ENCODE measurements at places on chromosomes 1 and 21.

- no peak for DNase-seq
Measured at GRCh38 chr1:221916176-221916575, 174.3 kb upstream of the DUSP10 start.

DNA sequence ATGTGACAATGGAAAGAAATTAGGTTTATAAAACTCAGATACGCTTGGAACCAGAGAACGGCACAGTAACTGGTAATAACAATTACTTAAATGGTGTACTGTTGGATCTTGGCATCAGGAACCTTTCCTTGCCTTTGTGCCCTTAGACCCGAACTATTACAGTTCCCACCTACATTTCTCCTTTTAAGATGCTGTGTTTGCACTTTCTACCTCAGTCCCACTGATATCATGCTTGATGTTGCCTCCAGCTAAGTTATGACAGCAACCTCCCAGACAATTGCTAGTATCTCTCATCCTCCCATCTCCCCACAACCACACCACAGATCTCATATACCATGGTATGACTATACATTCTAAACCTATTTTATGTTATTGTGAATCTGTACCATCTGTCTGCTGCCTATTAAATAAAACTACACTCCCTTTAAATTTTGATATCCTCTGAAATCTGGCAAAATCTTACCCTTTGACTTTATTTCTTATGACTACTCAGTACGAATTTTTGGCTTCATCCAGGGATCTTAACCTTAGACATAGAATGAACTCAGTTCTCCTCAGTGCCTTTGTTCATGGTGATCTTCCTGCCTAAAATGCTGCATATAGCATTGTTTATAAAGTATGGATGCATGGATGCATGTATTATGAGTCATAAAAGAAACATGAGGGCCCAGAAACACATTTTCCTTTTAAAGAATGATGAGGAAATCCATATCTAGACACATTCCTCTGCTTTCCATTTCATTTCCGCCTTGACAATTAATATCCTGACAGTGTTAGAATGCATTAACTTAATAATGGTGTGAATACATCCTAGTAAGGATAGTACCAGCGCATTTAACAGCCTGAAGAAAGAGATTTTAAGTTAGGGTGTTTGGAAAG, 64.1 kb downstream of the LRRC8D start:
- DNase-seq = peak; percentile 70

DNA sequence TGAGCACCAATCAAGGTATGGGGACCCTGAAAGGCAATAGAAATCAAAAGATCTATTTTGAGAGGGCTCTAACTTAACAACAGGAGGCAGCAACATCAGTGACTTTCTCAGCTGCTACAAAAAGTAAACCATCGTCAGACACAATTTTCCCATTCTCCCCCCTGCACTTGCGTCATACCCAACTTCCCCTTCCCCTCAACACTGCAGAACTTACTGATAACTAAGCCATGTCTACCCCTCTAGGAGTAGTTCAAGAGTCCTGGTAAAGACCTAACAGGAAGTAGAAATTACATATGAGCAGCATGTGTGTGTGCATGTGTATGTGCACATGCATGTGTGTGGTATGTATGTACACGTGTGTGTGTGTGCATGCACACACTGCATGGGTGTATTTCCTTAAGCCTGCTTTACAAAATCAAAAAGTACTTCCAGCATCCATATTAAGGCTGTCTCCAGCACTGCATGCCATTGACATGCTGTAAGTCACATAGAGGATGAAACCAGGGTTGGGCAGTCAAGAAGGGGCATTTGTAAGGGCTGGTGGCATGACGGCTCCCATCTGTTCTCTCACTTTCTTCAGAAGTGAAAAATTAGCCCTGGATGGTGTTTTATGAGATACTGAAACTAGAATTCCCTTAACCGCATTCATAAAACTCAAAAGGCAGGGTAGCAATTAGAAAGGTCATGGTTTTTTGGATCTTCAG, 460.1 kb upstream of the RUNX1 start:
- DNase-seq = no peak

DNA sequence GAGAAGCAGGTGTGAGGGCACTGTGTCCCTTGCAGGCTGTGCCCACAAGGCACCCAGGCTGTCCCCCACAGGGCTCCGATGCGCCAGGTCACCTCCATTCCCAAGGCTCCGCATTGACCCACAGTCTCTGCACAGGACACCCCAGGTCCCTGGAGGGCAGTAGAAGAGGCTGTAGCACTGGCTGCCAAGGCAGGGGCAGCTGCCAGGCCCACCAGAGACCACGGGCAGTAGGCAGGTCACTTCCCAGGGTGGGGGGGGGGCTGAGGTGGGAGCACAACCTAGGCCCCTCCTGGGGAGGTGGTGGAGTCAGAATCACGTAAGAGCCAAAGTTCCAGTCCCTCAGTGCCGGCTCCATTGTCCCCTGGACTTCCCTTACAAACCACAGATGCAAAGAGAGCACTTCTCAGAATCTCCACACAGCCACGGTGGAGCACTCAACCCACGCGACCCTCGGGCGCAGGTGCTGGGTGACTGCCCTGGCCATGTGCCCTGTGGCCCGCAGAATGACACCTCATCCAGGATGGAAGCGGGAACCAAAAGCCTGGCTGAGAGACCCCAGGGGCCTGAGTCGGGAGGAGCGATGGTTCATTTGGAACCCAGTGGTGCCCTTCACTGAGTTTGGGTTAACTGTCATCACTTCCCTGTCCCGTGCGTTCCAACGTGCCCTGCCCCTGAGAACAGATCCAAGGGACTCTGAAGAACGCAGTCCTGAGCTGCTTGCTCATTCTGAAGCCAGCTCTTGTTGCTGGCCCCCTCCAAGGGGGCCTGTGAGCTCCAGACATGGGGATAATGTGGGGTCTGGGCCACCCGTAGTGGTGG, 69.7 kb upstream of the PDE9A start:
- no peak for DNase-seq

GRCh38 chr1:175118375-175119367, 51.0 kb downstream of the TNN start:
- no peak for DNase-seq

- peak; percentile 59 for DNase-seq
Measured at GRCh38 chr1:204258213-204259115, 44.7 kb upstream of the GOLT1A start.

DNA sequence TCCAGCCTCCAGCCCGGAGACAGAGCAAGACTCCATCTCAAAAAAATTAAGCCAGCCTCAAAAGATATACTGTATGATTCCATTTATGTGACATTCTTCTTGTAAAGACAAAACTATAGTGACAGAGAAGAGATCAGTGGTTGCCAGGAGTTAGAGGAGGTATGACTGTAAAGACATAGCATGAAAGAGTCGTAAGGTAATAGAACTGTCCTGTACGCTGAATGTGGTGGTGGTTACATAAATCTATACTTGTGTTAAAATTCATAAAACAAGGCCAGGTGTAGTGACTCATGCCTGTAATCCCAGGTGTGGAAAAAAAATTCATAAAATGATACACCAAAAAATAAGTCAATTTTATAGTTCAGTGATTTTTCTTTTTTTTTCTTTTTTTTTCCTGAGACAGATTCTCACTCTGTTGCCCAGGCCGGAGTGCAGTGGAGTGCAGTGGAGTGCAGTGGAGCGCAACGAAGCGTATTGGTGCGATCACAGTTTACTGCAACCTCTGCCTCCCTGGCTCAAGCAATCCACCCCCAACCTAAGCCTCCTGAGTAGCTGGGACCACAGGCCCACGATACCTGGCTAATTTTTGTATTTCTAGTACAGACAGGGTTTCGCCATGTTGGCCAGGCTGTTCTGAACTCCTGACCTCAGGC, 84.9 kb upstream of the CXADR start:
- no peak for DNase-seq

GRCh38 chr1:7616076-7616832, 154.8 kb upstream of the VAMP3 start:
- peak; percentile 49 for DNase-seq

DNA sequence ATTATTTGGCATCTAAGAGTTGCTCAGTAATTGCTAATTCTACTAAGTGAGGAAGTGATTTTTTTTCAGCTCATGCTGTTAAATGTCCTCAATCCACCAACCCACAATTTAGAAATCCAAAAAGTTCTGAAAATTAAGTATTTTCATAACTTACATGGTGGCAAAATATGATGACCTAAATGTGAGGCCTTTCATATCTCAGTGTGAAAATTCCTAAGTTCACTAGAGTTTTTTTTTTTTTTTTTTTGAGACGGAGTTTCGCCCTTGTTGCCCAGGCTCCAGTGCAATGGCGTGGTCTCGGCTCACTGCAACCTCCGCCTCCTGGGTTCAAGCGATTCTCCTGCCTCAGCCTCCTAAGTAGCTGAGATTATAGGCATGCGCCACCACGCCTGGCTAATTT, 5.6 kb downstream of the NUCKS1 start:
- DNase-seq = no peak

DNA sequence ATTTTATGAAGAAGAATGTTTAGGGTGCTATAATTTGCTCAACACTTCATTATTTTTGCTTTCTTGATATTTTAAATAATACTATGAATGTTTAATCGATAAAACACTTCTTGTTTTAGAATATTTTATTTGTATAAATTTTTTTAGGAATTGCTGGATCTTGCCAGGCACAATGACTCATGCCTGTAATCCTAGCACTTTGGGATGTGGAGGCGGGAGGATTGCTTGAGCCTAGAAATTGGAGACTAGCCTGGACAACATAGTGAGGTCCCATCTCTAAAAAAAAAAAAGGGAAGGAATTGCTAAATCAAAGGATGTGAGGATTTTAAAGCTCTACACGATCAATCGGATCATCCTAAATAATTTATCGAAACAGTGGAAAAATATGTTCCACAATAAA, 17.6 kb downstream of the RNF11 start:
- DNase-seq = peak; percentile 45

DNA sequence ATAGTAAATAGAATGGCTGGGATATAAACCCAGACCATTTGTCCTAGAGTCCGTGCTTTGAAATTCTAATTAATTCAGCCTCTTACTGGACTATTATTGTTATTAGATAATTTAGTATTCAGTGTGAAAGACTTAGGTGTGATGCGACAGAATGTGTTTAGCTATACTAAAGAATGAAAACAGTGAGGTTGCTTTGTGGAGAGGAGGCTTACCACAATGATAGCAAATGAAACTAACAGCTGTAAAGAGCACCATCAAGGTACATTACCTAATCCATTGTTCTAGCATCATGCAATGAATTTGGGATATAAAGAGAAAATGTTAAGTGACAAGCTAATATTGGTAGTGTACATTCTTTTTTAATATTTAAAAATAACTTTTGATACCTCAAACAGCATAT, 911.1 kb downstream of the KCNT2 start:
- no peak for DNase-seq

- no peak for DNase-seq
Measured at GRCh38 chr1:177525176-177525575, 354.4 kb downstream of the BRINP2 start.

GRCh38 chr1:19040010-19040680, 83.7 kb upstream of the IFFO2 start:
- DNase-seq = no peak

DNA sequence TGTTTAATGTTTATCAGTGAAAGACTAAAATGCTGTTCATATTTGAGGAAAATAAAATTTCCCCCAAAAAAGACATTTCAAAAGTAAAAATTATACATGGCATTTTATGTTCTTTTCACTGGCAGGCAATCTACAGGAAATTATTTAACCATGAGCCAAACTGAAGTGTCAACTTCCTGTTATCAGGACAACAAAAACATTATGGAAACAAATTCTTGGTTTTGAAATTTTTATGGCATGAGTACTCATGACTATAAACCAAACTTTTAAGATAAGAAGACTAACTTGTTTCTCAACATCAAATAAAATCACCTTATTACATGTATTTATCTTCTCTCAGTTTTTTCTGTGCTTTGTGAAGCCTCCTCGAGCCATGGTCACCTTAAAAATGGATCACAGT, 698.6 kb downstream of the LTN1 start:
- DNase-seq = peak; percentile 45

GRCh38 chr21:33518899-33519298, 23.0 kb downstream of the GART start:
- DNase-seq = no peak

- no peak for DNase-seq
Measured at GRCh38 chr1:69535490-69535889, 32.2 kb upstream of the LRRC7 start.

DNA sequence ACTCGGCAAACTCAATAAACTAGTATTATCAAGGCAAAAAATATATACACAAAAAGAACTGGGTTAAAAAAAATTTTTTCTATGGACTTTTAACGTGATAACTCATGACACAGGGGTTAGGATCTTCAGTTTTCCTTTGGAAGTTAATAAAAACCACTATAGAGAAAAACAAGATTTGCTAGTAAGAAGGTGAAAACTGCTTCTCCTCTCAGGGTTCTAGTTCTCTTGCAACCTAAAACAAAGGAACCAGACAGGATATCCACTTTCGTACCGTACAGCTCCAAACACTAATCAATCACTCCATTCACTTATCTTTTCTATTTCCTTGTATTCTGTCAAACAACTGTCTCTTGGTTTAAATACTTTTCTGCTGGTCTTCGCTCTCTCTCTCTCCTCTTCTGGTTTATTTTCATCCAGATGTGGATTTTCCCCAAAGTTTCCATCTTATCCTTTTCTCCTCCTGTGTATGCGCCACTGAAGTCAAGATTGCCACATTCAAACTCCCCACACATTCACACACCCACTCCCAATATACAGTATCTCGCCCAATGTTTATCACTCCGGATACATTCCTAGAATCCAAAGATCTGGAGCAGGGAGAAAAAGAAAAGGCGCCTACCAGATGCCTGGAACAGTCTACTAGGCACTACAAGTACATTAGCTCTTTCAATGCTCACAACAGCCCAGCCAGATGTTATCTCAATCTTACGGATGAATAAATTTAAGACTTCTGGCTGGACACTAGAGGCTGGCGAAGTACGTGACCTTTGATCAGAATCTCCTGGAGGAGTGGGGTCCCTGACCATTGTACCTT, 775 bp upstream of the PRPF38B start:
- no peak for DNase-seq

DNA sequence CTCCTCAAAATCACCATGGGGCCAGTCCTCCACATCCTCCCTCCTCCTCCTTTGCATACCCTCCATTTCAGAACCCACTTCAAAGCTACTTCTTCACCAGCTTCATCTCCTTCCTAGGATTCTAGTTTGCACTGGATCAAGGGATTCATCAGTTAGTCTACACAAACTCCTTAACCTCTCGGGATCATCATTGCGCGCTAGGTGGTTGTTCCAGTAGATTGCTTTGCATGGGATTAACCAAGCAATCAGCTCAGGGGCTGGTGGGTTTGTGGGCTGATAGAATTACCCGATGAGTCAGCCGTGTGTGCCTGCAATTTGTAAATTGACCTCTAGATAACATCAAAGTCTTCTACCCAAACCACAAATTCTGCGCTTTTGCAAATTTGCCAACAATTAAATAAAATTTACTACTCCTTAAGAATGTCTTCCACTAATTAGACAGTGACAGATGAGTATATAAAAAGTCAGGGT, 7.7 kb downstream of the KANK4 start:
- peak; percentile 22 for DNase-seq

- no peak for DNase-seq
Measured at GRCh38 chr1:90201467-90202358, 206.8 kb downstream of the ZNF326 start.

All from fibroblast of skin of right biceps (primary cell).